ENCODE measurements at places on chromosomes 1 and 21.

DNA sequence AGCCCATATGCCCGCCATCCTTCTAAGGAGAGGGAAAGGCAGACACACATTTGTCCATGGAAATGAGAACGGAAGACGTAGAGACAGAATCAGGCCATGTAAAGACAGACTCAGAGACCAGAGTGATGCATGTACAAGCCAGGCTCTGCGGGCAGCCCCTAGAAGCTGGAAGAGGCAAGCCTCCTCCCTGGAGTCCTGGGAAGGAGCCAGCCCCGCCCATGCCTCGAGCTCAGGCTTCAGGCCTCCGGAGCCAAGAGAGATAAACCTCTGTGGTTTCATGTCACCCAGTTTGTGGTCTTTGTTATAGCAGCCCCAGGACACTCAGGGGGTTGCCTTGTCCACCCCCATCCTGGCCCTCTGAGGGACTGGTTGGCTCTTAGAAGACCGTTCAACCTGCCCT, 11.6 kb downstream of the PDE9A start:
- no peaks in the 10 kb centered on the region for H3K36me3 ChIP-seq
- H3K4me1 ChIP-seq = no peaks in the 10 kb centered on the region
- DNase-seq = no peak
- no peaks in the 10 kb centered on the region for H3K27me3 ChIP-seq

DNA sequence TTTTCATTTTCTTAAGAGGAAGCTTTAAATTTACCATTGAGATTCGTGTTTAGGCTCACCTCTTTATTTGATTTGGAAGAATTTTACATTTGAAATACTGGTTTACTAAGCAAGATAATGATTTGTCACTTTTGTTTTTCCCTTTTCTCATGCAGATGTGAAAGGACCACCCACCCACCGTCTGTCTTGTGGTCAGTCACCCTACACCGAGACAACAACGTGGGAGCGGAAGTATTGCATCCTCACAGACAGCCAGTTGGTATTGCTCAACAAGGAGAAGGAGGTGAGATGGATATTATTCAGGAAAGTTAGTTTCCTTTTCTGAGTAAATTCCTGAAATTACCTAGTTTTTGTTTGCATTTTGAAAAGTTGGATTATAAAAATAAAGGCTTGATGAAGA, 189.5 kb downstream of the RASAL2 start:
- no peaks in the 10 kb centered on the region for H3K27me3 ChIP-seq
- H3K36me3 ChIP-seq = no peaks in the 10 kb centered on the region
- no peak overlapping the region for H3K4me3 ChIP-seq
- no peak overlapping the region for H3K27ac ChIP-seq
- DNase-seq = no peak
- no peaks in the 10 kb centered on the region for H3K4me1 ChIP-seq

- no peaks in the 10 kb centered on the region for H3K27me3 ChIP-seq
- no peak for DNase-seq
- H3K4me1 ChIP-seq = peaks cover 1% of the 10 kb centered on the region
- H3K4me3 ChIP-seq = peak overlapping the region; percentile 87
- H3K36me3 ChIP-seq = peaks cover 3% of the 10 kb centered on the region
Observed at GRCh38 chr1:12019858-12020509, 686 bp downstream of the MIIP start.

- H3K36me3 ChIP-seq = no peaks in the 10 kb centered on the region
- no peak overlapping the region for H3K27ac ChIP-seq
- H3K4me1 ChIP-seq = no peaks in the 10 kb centered on the region
- peaks cover 29% of the 10 kb centered on the region for H3K27me3 ChIP-seq
- no peak for DNase-seq
- H3K4me3 ChIP-seq = no peak overlapping the region
Observed at GRCh38 chr1:116679091-116679827, 11.7 kb upstream of the IGSF3 start.

- no peaks in the 10 kb centered on the region for H3K4me1 ChIP-seq
- H3K36me3 ChIP-seq = no peaks in the 10 kb centered on the region
- H3K27me3 ChIP-seq = no peaks in the 10 kb centered on the region
Observed at GRCh38 chr1:164579381-164579780, 20.4 kb downstream of the PBX1 start.

GRCh38 chr1:4708840-4709507, 54.6 kb downstream of the AJAP1 start:
- peaks cover 14% of the 10 kb centered on the region for H3K27me3 ChIP-seq
- H3K36me3 ChIP-seq = no peaks in the 10 kb centered on the region
- H3K4me3 ChIP-seq = no peak overlapping the region
- peaks cover 16% of the 10 kb centered on the region for H3K4me1 ChIP-seq
- no peak overlapping the region for H3K27ac ChIP-seq

DNA sequence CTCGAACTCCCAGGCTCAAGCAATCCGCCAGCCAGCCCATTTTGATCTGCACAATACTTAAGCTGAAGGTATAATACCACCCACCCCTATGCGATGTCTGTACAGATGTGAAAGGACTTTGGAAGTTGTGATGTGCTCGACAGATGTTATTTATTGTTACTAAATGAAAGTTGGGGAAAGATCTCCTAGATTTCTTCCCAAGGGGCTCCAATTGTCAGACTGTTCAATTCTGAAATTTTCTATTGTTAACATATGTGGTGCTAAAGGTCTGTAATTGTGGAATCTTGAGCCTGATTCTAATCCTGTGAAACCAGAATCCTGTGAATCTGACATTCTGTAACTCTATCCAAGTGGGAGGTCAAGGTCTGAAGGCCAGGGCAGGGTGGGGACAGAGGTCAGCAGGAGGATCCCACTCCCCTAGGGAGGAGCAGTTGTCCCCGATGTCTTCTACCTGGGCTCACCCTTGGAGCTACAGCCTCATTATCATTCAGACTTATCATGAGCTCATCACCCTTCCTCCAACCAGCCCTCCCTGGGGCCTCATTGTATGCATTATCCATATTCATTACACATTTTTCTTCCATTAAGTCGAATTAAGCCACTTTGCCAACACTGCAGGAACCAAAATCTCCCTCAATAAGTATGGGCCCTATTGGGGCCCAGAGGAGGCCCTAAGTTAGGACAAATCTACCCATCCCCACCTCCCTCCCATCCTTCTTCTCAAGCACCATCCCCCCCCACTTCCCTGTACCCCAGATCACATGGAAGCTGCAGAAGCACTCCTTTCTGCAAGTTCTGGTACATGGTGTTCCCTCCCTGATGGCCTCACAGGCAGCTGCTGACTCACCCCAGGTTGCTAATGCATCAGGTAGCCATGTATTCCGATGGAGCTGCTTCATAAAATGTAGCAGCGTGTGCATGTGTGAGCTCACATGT, 32.3 kb downstream of the SHISAL2A start:
- H3K27ac ChIP-seq = no peak overlapping the region
- no peaks in the 10 kb centered on the region for H3K27me3 ChIP-seq
- H3K4me3 ChIP-seq = no peak overlapping the region
- peaks cover 11% of the 10 kb centered on the region for H3K4me1 ChIP-seq
- no peaks in the 10 kb centered on the region for H3K36me3 ChIP-seq
- no peak for DNase-seq

- H3K27ac ChIP-seq = peak overlapping the region; percentile 10
- no peak overlapping the region for H3K4me3 ChIP-seq
- H3K27me3 ChIP-seq = no peaks in the 10 kb centered on the region
- DNase-seq = no peak
- H3K4me1 ChIP-seq = peaks cover 30% of the 10 kb centered on the region
- peaks cover 3% of the 10 kb centered on the region for H3K36me3 ChIP-seq
Observed at GRCh38 chr1:174818951-174819350, 180.8 kb upstream of the CACYBP start.

GRCh38 chr1:67256291-67257172, 51.1 kb upstream of the IL12RB2 start:
- peak overlapping the region; percentile 25 for H3K27ac ChIP-seq
- H3K4me3 ChIP-seq = no peak overlapping the region
- H3K27me3 ChIP-seq = no peaks in the 10 kb centered on the region
- H3K4me1 ChIP-seq = peaks cover 3% of the 10 kb centered on the region
- DNase-seq = no peak

DNA sequence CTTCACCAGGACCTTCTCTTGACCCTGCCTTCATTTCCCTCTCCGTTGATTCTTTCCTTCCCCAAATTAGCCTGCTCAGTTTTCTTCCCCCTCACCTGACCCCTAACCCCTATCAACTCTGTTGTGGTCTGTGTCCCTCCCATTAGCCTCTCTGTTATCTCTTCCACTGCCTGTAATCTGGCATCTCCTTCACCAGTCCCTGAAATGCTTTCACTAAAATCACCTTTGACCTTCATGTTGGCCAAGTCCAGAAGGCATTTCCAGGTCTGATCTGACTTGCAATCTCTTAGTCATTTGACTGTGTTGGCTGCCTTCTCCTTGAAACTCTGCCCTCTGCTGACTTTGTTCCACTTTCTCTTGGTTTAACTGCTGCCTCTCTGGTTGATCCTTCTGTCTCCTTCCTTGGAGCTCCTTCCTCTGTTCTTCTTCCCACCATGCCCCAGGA, 28.2 kb downstream of the ATP8B2 start:
- DNase-seq = peak; percentile 41
- H3K27ac ChIP-seq = peak overlapping the region; percentile 36
- H3K4me3 ChIP-seq = peak overlapping the region; percentile 78

DNA sequence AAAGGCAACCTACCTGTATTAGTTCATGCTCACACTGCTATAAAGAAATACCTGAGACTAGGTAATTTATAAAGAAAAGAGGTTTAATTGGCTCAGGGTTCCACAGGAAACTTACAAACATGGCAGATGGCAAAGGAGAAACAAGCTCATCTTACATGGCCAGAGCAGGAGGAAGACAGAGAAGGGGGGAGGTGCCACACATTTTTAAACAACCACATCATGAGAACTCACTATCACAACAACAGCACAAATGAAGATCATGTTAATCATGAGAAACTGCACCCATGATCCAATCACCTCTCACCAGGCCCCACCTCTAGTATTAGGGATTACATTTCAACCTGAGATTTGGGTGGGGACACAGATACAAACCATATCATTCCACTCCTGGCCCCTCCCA, 90.6 kb upstream of the KCTD3 start:
- no peaks in the 10 kb centered on the region for H3K36me3 ChIP-seq
- no peaks in the 10 kb centered on the region for H3K4me1 ChIP-seq
- no peak for DNase-seq
- H3K4me3 ChIP-seq = no peak overlapping the region
- H3K27ac ChIP-seq = no peak overlapping the region
